Activated CD4-positive, alpha-beta T cell treated with anti-CD3 and anti-CD28 coated beads, Interleukin-10, Interleukin-2, amounts not matched to agents 100 ng/mL and 50 ng/mL, durations not matched to agents 16 hours and 8 hours (primary cell): ENCODE measurements at places on chromosomes 7 and 10.

DNA sequence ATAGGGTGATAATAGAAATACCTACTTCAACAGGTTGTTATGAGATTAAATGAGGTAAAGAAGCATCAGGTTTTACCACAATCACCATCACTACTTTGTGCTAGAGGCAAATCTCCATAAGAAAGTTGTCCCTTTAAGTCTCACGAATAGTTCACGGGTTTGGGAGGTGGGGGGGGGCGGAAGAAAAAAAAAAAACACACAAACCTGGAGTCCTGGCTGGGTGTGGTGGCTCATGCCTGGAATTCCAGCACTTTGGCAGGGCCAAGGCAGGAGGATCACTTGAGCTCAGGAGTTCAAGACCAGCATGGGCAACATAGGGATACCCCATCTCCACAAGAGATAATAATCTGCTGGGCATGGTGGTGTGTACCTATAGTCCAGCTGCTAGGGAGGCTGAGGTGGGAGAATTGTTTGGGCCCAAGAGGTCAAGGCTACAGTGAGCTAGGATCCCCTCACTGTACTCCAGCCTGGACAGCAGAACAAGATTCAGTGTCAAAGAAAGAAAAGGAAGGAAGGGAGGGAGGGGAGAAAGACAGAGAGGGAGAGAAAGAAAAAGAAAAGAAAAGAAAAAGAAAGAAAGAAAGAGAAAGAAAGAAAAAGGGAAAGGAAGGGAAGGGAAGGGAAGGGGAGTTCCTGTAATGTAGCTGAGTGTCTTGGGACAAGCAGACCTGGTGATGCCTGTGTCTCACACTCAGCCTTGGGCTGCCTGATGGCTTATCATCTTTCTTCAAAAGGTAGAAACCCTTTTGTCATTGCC, 231.4 kb downstream of the CREB5 start:
- DNase-seq: no peak

DNA sequence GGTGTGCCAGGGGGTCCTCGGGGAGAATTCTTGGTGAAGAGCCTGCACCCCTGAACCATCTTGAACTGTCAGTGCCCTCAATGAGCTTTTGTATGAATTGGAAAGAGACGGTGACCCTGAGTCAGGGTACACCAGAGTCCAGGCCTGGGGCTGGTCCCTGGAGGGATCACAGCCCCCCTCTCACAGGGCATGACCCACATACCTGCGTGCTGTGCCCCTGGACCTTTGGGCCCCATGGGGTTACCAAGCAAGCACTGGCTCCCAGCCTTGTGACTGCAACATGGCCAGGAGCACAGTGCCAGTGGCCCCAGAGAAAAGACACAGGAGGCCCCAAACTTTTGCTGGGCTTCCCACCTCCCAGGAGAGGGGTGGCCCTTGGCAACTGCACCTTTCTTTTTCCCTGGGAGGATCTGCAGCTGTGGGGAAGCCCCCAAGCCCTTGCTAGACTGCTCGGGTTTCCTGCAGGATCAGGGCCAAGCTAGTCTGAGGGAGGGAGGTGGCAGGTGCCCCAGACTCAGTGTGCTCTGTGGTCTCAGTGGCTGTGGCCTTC, 153.5 kb downstream of the ZNF248 start:
- no peak for DNase-seq

GRCh38 chr7:101936611-101937231, 119.3 kb downstream of the CUX1 start:
- no peak for DNase-seq

GRCh38 chr10:129704786-129705525, 237.9 kb downstream of the MGMT start:
- DNase-seq: no peak

DNA sequence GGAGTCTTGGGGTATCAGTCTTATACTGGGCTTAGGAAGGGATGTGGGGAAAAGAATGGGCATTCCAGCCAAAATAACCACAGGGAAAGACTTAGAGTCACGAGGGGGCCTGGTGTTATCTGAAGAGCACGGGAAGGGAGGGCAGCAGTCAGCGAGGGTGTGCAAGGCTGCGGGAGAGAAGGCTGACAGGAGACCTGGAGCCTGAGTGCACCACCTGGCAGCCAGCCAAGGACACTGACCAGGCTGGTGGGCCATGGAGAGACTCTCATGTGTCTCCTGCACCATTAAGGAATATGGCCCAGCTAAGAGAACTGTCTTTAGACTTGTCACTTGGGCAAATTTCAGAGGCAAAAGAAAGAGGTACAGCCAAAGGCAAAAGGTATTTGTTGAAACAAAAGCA, 69.6 kb downstream of the PKD1L1 start:
- DNase-seq: no peak

DNA sequence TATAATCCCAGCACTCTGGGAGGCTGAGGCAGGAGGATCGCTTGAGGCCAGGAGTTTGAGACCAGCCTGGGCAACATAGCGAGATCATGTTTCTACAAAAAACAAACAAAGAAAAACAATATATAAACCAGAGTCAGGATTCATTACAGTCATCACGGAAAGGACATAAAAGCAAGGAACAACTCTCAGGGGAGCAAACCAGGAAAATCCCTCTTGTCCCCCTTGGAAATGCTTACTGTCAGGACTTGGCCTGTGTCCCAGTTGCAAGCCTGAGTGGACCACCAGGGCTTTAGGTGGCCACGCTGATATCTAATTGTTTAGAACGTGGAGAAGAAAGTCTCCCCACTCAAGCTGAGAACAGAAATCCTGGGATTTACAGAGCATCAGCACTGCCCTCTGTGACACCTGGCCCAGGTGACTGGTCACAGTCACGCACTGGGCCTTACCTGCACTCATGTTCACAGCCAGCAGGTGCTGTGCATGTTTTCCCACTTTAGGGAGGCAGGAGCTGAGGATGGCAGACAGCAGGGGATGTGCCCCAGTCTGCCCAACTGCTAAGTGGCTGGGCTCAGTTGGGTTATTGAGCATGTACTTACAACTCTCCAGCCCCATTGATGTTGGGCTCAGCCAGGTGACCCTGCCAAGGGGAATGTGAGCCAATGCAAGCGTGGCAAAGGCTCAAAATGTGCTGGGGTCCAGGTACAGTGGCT, 60.9 kb downstream of the TMEM130 start:
- DNase-seq: no peak

DNA sequence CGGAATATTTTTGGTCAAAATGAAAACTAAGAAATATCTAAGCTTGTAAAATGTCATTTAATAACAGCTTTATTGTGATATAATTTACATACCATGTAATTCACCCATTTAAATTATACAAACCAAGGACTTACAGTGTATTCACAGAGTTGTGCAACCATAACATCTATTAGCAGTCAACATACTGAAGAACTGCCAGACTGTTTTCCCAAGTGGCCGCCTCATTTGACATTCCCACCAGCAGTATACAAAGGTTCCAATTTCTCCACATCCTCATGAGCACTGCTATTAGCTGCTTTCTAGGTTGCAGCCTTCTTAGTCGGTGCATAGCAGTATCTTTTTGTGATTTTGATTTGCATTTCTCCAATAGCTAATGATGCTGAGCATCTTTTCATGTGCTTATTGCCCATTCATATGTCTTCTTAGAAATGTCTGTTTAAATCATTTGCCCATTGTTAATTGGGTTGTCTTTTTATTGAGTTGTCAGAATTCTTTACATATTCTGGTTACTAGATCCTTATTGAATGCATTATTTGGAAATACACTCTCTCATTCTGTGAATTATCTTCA, 153.0 kb upstream of the FGFR2 start:
- DNase-seq: no peak

- DNase-seq: no peak
Observed at GRCh38 chr7:47778153-47778661, 170.1 kb downstream of the PKD1L1 start.

DNA sequence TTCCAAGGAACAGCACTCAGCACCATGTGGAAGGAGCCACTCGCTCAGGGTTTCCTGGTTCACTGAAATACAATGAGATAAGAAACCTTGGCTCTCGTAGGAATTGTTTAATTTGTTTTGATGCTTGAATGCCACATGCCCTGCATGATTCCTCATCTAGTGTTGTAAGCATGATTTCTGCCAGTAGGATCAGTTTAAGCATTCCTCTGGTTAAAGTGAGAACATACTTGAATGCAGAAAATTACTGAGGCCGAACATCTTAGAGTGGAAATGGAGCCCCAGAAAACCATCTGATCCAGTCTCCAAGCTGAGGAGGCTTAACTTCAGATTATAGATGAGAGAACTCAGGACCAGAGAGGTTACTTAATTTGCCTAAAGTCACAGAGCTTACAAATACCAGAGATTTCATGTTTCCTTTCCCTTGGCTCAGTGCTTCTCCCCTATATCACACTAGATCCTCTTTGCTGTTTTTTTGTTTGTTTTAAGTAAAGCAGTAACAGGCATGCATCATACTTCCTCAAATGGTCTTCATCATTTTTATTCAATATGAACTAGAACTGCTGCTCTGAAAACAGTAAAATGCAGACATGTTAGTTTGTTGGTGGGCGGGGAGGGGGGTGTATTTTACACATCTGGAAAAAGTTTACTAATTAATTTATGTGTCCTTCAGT, 125.1 kb downstream of the ADAM12 start:
- DNase-seq: no peak

DNA sequence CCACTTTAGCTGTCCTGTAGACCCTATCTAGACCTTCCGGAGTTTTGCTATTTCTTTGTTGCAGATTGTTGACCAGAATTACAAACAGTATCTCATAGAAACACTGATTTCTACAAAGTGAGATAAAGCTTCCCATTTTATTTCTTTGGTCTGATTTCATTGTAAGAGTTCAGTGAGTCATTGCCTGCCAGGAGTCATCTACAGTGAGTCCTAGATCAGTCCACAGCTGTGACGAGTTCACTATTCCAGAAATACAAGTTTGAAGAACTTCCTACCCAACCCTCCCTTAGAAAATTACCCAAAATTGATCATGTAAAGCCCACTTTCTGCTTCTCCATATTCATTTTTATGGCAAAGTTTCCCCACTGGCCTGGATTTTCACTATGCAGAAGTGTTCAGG, 905.5 kb downstream of the CNTNAP2 start:
- DNase-seq: no peak

GRCh38 chr7:143013893-143014292, 13.0 kb downstream of the OR9A2 start:
- no peak for DNase-seq

DNA sequence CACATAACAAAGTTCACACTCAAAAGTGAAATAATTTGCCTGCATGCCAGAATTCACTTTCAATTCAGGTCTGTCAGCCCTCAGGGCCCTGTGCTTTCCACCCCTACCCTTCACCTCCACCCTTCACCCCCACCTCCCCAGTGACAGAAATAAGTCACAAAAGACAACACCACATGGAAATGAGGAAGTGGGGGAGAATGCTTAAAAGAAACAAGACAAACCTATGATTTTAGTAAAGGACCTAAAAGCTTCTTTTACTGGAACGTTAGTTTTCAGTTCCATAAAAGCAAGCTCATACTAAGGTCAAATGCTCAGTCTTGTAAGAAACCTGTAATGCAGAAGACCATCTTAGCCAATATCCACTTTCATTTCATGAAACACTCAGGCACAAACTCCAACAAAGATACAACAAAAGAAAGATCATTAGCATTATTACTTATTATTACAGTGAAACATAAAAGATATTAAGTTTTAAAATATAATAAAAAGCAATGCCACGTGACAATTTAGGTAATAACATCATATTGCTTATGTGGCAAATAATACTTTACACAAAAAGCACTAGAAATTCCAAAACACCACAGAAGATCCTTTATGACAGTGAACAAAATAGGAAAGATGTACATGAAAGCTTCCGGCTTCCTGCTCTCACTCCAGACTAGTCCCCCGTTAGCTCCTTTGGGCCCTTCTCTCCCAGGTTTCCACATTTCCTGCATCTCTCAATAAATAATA, 112.1 kb downstream of the LMBR1 start:
- DNase-seq: peak; percentile 61

GRCh38 chr10:110368002-110368401, 63.3 kb upstream of the SMNDC1 start:
- no peak for DNase-seq

GRCh38 chr10:69413221-69413865, 3.4 kb downstream of the TACR2 start:
- DNase-seq: peak; percentile 53

GRCh38 chr10:103676058-103676785, 179.2 kb downstream of the SH3PXD2A start:
- DNase-seq: no peak

GRCh38 chr10:110443239-110444003, 54.3 kb upstream of the DUSP5 start:
- DNase-seq: no peak

DNA sequence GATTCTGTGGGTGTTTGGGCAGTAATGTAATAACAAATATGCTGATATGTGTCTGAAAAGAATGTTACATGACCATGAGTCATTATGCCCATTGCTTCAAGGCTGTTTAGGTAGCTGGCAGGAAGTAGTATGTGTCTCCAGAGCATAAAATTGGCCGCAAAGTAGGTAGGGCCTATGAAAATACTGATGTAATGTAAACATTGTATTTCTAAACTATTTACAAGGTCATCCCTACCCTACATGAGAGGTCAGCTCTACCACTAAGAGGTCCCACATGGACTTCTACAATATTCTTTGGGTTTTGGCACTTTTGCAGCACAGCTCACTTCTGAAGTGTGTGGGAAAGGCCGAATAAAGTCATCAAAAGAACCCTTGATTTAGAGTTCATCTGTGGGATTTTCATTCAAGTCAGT, 301.9 kb downstream of the AHR start:
- DNase-seq: no peak

- no peak for DNase-seq
Observed at GRCh38 chr10:52771534-52772445, 794 bp downstream of the MBL2 start.

- no peak for DNase-seq
Observed at GRCh38 chr7:111529507-111530355, 32.6 kb downstream of the IMMP2L start.

- DNase-seq: no peak
Observed at GRCh38 chr7:27842094-27842692, 102.2 kb downstream of the TAX1BP1 start.

GRCh38 chr7:42930889-42931288, 1.1 kb downstream of the PSMA2 start:
- no peak for DNase-seq

DNA sequence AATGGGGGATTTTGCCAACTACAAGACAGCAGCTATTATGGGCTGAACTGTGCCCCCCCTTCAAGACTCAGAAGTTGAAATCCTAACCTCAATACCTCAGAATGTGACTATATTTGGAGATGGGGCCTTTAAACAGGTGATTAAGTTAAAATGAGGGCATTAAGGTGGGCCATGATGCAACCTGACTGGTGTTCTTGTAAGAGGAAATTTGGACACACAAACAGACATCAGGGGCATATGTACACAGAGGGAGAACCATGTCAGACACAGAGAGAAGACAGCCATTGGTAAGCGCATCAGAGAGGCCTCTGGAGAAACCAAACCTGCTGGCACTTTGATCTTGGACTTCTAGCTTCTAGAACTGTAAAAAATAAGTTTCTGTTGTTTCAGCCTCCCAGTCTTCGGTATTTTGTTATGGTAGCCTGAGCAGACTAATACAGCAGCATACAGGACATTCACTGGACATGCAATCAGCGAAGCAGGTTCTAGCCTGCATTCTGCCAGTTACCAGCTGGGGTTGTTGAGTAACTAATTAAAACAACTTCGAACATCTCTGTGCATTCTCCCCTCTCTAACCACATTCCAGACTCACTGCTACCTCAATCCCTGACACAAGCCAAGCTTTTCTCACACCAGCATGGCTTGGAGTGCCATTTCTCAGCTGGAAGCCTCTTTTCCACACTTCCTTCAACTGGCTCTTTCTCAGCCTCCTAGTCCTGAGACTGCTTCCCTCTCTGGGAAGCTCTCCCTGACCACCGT, 141.4 kb downstream of the DOCK4 start:
- no peak for DNase-seq
